ENCODE measurements at places on chromosomes 1 and 21.

DNA sequence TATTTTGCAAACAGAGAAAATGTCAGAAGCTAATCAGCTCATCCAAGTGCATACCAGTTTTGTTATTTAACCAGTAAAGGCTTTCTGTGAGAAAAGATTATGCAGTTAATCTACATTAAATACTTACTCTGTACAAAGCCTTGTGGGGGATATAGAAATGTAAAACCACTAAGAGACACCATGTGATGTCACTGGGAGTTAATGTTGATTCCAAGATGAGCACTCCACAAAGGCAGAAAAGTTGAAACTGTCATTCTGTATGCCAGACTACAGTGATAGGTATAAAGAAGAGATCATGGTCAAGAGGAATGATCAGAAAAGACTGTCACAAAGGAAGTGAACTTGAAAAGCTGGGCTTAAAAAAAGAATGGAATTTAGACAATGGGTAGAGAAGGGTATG is 100.3 kb upstream of the SGIP1 start:
- DNase-seq: no peak

- DNase-seq: no peak
These were observed 475.4 kb downstream of the PTPRU start for GRCh38 chr1:29711582-29712283.

- DNase-seq: no peak
These were observed 28.2 kb downstream of the LAMC2 start for GRCh38 chr1:183214021-183214970.

- no peak for DNase-seq
These were observed 154.2 kb upstream of the RUNX1 start for GRCh38 chr21:35203093-35203977.

DNA sequence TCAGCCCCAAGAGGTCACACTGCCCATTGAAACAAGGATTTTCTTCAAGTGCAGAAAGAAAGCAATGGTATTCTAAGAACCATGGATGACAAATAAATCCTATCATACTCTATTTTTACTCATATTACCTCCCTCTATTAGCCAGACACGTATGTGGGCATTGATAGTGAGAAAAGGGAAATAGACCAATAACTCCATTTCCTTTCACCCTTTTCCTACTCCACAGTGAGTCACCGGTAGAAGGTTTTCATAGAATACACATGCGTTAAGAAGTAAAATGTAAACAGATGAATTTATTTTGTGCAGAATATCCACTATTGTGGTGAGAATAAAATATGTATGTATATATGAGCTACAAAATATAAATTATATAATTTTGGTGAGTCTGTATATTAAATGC is 568.9 kb upstream of the ADGRL4 start:
- no peak for DNase-seq

DNA sequence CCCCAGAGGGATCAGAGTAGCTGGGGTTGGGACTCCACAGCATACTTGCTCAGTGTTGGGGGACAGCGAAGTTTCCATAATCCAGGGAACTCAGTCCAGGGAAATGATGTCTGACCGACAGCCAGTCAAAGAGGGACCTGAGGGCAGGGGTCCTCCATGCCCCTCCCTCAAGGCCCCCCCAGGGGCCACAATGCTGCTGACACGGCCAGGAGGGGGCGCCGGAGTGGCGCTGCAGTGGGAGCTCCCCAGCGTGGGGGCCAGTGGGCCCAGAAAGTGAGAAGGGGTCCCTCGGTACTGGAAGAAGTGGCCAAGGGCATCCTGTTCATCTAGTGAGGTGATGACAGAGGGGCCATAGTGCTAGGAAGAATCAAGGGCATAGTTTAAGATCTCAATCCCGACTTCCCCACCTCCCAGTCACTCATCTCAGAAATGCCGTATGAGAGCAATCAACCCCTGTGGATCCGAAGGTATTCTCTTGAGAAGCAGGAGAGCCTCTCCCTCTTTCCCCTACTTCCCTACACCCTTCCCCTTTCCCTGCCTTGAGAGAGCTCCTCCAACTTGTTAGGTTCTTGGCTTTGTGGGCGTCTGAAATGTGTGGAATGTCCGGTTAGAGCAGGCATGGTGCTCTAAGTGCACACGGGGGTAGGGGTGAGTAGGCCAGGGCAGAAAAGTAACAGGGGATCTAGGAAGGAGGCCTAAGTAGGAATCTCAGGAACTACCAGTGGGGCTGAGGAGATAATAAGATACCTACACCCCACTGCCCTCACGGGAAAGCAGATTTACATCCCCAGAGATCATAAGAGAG is 4.1 kb downstream of the NUDT17 start:
- no peak for DNase-seq

All from CD4-positive, alpha-beta T cell treated with Interleukin-4 for 1 hour (primary cell).